Stimulated activated CD8-positive, alpha-beta memory T cell treated with anti-CD3 and anti-CD28 coated beads, Interleukin-2, amount 100 ng/mL, for 1 hour (primary cell): ENCODE measurements at places on chromosomes 1 and 21.

DNA sequence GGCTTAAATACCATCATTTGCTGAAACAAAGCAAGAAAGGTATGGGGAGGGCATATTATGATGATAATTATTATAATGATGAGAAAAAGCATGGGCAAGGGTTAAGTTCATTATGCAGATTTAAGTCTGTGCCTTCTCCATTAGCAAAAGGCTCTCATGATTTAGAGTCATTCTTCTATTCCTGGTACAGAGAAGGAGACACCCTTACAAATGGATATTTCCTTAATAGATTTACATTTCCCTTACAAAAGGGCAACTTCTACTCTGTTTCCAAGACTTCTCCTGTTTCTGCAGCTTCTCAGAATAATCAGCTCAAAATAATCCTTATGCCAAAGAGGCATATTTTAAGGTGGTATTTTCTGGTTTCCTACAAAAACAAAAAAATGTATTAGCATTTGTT lies 121.1 kb upstream of the CAMK1G start:
- no peak for DNase-seq

DNA sequence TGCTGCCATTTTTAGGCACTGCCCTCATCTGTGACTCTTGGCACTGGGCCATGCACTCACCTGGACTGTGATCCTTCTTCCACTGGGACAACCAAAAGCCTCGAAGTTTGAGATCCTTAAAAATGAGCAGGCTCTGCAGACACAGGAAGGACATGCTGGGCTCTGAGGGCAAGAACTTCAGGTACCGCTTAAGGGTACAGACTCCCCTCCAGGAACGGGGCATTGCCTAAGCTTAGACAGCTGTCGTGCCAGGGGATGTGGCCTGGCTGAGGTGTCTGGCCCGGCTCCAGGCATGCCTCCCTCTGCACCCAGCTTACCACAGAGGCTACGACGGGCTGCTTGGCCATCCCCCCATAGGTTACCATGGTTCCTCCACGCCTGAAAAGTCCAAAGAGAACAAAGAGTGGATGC lies 14.2 kb upstream of the SRSF4 start:
- no peak for DNase-seq

GRCh38 chr1:113835686-113836290 lies 23.5 kb upstream of the RSBN1 start:
- no peak for DNase-seq

GRCh38 chr1:112268408-112268807 lies 127.6 kb upstream of the CTTNBP2NL start:
- no peak for DNase-seq

GRCh38 chr1:90727917-90728501 lies 10.9 kb upstream of the BARHL2 start:
- no peak for DNase-seq

GRCh38 chr1:193533853-193534252 lies 347.4 kb upstream of the B3GALT2 start:
- DNase-seq, result no peak

- no peak for DNase-seq
Measured at GRCh38 chr1:201404055-201404454, 4.9 kb upstream of the LAD1 start.

GRCh38 chr1:76340056-76340455 lies 265.5 kb downstream of the ST6GALNAC3 start:
- no peak for DNase-seq

DNA sequence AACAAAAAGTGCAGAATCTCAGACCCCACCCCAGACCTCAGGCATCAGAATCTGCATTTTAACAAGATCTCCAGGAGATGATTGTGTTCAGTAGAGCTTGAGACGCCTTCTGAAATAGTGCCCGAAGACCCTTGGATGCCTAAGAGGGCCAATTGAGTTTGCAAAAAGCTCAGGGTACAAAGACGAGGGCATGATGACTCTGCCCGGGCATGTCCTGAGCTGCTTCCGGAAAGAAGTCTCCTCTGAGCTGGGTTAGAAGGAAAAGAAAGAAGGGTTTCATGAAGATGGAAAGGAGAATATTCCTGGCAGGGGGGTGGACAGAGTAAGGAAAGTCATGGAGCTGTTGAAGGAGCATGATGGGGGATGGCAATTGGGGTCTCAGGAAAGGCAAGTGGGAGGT lies 246.1 kb upstream of the TMEM51 start:
- DNase-seq, result no peak

GRCh38 chr1:145695821-145696629 lies 11.1 kb downstream of the PDZK1 start:
- no peak for DNase-seq

- DNase-seq, result no peak
Measured at GRCh38 chr1:86998280-86998679, 83.8 kb downstream of the HS2ST1 start.

- no peak for DNase-seq
Measured at GRCh38 chr1:167126317-167126716, 32.4 kb downstream of the STYXL2 start.

DNA sequence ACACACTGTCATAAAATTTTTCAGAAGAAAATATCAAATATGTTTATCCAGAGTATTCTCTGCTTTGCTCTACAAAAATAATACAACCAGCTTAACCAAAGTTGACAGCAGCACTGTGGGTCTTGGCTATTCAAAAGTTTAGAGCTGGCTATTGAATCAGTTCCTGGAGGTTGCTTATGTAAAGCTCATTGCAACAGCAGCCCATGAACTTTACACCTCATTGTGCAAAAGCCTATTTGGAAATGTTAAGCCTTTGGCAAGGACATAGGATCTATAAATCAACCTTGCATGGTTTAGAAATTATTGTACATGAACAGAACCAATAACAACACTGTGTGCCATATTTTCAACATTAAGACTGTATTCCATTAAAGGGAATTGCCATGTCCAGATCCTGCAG lies 714.9 kb downstream of the ADGRL2 start:
- DNase-seq, result no peak

GRCh38 chr1:199272628-199273086 lies 633.8 kb downstream of the PTPRC start:
- DNase-seq, result no peak

- no peak for DNase-seq
Measured at GRCh38 chr1:30726236-30726635, 2.9 kb upstream of the MATN1 start.
